ENCODE measurements at places on chromosomes 13 and 19.

DNA sequence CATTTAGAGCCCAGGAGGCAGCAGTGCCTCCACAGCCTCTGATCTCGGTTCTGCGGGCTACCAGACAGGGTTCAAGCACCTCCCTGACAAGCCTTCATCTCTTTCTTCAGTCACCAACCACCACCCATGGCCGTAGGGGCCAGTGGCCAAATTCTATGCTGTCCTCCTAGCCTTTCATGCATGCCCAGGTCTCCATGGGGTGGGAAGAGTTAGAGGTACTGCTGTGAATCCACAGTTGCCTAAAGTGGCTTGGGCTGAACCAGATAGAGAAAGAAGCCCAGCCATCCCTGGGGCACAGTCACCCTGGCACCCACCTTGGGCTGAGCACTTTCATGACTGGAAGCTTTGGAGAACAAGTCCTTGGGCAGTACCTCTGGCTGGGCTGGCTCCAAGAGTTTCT, 97.4 kb downstream of the ZDHHC20 start:
- DNase-seq, result no peak

DNA sequence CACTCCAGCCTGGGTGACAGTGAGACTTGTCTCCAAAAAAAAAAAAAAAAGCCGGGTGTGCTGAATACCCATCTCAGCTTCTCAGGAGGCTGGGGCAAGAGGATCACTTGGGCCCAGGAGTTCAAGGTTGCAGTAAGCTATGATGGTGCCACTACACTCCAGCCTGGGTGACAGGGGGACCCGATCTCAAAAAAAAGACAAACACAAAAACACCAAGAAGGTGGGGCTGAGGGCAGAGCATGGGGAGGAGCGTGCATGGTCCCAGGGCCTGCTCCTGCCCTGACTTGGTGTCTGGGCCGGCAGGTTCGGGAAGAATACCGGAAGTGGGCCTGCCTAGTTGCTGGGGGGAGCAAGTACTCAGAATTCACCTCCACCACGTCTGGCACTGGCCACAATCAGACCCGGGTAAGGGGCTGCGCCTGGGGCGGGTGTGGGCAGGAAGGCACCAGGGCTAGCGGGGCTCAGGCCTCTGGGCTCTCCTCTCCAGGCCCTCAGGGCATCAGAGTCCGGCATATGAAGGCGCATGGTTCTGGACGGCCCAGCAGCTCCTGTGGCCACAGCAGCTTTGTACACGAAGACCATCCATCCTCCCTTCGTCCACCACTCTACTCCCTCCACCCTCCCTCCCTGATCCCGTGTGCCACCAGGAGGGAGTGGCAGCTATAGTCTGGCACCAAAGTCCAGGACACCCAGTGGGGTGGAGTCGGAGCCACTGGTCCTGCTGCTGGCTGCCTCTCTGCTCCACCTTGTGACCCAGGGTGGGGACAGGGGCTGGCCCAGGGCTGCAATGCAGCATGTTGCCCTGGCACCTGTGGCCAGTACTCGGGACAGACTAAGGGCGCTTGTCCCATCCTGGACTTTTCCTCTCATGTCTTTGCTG, 11.3 kb downstream of the DDX39A start:
- DNase-seq, result no peak

DNA sequence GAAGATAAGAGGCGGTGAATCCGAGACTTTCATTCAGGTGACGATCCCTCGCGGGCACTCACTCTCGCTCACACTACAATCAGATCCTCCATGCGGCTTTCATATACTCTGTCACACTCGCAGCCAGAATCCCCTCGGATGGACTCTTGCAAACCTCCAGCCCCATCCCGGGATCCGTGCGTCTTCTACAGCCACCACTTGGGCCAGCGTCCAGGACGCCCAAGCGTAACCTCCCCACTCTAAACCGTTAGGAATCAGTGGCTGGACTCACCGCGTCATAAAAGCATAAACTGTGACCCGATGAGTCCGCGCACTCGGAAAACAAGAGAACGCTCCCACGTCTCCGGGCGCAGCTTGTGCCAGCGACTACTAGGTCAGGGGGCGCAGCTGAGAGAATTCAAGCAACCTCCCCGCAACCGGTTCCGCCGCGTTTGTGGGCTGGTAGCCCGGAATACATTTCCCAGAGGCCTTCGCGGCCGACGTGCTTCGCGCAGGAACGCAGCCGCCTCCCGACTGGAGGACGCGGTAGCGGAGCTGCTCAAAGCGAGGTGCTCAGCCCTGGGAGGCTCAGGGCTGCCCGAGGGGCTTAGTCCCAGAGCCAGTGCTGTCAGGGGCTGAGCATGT, 27.6 kb downstream of the ZNF607 start:
- no peak for DNase-seq

DNA sequence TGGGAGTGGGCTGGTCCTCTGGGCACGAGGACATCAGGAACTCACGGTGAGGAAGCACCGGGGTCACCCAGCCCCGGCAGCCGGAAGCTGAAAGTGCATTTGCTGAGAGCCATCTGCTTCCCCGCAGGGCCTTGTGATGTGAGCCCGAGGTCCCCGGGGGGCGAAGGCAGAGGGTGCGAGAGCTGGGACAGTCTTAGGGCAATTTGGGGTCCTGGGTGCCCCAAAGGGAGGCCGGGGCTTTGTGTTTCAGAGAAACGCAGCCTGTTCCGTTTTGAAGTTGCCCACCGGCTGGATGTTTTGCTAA, 4.8 kb downstream of the F2RL3 start:
- DNase-seq, result no peak

DNA sequence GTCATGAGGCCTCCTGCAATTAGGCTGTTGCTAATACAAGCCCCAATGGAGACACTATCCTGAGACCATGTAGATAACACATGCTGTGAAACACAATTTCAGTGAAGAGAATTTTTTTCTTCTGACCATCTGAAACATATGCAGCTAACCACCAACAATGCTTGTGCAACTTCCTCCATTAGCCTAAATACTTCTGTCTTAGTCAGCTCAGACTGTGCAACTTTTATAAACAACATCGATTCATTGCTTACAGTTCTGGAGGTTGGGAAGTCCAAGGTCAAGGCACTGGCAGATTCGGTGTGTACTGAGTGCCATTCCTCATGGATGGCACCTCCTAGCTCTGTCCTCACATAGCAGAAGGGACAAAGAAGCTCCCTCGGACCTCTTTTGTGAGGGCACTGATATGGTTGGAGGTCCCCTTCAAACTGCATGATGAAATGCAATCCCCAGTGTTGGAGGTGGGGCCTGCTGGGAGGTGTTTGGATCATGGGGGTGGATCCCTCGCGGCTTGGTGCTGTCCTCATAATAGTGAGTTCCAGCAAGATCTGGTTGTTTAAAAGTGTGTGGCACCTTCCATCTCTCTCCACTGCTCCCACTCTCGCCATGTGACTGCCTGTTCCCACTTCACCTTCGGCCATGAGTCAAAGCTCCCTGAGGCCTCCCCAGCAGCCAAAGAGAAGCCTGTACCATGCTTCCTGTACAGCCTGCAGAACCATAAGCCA, 27.7 kb downstream of the STK24 start:
- DNase-seq, result no peak

- no peak for DNase-seq
Measured at GRCh38 chr19:47540748-47541147, 25.9 kb upstream of the NAPA start.

DNA sequence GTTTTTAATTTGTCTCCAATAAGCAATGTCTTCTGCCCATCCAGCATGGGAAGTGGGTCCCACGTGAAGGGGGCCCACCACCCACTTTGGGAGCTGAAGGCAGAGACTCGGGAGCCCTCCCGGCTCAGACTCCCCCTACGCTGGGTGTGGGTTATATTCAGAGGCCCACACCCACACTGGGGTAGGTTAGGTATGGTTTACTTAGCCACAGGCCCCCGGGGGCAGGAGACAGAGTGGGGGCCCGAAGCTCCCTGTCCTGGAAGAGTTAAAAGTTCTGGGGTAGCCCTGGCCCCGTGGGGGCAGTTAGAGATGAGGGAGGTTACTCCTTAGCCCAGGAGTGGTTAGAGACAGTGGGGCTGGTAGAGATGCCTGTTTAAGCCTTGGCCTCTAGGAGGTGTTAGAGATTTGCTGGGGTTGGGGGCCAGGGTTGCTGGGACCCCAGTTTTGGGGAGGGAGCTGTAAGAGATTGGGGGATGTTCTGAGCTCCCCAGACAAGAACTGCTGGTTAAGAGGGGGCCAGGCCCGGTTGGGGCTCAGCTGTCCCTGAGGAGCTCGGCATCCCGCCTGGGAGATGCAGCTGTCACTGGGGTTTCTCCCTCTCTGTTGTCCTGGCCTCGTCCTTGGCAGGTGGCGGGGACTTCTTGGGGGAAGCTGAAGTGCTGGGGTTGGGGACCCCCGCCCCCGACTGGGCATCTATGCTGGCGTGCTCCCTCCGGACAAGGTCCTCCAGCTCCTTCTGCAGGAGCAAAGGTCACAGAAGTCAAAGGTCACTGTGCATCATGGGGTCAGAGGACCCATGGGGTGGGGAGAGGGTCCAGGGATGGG, 712 bp upstream of the RINL start:
- no peak for DNase-seq

GRCh38 chr13:110128546-110128945, 178.4 kb downstream of the COL4A1 start:
- no peak for DNase-seq

- DNase-seq, result no peak
Measured at GRCh38 chr13:95523598-95523997, 28.9 kb upstream of the CLDN10 start.

DNA sequence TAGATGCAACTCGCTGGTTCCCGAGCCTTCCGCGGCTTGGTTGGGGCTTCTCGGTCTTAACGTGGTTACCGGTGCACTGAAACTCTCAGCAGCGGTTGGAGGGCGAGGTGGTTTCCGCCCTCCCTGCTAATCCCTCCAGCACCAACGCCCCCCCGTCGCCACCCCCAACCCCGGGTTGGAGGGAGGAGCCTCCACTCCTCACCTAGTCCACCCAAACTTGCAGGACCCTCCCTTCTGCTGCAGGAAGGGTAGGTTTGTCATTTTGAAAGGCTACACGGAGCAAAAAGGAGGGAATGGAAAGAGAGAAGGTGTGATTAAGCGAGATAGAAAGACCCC, 465.0 kb downstream of the ITGBL1 start:
- DNase-seq, result peak; percentile 69

GRCh38 chr19:48393559-48394330, at the start of gene GRIN2D:
Gene GRIN2D (plus strand): TSS chr19:48393668. CDS start chr19:48398393, 4,725 bp downstream.
- no peak for DNase-seq

- no peak for DNase-seq
Measured at GRCh38 chr13:103195762-103196161, 129.5 kb upstream of the SLC10A2 start.

- no peak for DNase-seq
Measured at GRCh38 chr13:52105841-52106240, 23.0 kb downstream of the NEK5 start.

DNA sequence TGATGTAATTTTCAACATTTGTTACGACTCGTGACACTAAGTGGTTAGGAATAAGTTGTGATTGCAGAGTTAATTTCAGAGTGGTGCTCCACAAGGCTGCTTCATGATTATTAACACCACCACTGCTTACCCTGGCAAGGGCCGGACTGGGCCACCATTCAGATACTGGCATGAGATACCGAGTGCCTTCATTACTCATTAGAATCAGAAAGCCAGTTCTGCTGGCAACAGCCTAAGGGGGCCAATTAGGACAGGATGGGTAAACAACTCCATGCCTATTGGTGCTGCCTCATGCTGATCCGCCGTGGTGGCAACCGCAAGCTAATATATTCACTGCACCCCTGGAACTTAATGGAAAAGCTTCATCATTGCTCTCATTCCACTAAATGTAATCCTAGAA, 575.1 kb downstream of the EFNB2 start:
- DNase-seq, result no peak

DNA sequence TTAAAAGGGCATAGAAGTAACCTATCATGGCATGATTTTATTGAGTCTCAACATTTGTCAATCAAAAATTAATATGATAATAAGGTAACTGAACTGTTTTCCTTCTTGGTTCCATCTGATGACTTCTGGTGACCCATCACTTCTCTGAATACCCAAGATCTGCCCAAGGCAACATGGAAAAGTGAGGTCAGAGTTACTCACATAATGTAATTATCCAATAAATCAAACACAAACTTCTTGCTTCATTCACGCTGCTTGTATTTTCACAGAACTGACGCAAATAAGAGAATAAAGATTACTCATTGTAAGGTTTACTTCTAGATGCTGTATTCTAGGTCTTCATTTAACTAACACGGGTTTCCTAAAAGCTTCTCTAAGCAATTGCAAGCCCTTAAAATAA, 361.6 kb downstream of the RBM26 start:
- no peak for DNase-seq

DNA sequence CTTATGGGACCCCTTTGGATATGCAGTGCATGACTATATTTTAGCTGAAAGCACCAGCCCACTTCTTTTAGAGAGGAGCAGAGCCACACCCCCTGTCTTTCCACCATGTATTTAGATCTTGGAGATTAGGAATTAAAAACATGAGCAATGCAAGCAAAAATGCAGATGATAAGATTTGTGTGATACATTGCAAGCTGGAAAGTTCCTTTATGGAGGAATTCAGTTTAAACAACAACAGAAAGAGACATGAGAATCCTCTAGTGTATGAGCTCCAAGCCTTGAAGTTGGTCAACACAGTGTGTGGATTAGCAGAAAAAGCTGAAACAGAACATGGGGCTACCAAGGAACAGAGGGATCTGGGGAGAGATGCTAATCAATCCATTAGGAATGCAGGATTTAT, 529.8 kb upstream of the NBEA start:
- no peak for DNase-seq

DNA sequence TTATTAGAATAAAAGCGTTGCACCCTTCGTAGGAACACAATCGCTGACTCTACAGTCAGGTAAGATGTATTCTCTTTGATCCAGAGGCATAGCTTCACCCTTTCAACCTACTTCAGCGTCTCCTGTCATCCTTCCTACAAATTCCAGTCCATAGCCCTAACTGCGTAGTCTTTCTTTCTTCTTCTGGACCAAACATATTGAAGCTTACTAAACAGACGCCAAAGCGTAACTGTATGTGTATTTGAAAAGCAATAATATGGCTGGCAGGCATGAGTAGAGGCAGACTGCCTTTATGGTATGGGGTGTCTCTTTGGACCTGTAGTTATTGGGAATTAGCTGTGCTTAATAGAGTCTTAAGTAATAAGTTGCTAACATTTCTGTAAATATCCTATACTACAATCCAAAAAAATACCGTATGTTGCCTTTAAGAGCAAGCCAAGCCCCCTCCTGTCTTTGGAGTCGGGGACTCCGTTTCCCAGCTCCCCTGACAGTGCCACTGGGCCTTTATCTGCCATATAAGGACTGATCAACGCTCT, 392 bp upstream of the ZNF548 start:
- DNase-seq, result no peak

GRCh38 chr13:111165241-111166010, 50.3 kb downstream of the ARHGEF7 start:
- DNase-seq, result no peak

DNA sequence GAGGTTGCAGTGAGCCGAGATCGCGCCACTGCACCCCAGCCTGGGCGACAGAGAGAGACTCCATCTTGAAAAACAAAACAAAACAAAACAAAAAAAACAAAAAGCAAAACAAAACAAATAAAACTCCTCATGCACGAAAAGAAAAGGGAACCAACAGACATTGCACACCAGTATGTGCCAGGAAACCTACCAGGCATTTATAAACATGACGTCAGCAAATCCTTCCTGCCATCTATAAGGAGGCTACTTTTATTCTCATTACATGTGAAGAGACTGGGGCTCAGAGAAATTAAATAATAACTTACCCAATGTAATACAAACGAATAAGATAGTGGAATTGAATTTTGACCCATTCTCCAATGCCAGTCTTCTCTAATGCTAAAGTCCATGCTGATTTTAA, 197.2 kb downstream of the NUFIP1 start:
- DNase-seq, result no peak

Measured in NCI-H1436 treated with DMSO at 0.1 percent for 48 hours (cell line).